Effector CD8-positive, alpha-beta T cell (primary cell): ENCODE measurements at places on chromosomes 1 and 21.
A peak's percentile ranks its signal among the peaks of the same experiment; 100 is the strongest.

- no peak for DNase-seq
Measured at GRCh38 chr1:26582836-26583460, 53.4 kb downstream of the RPS6KA1 start.

- DNase-seq, result no peak
Measured at GRCh38 chr1:63865561-63865960, 91.7 kb downstream of the ROR1 start.

DNA sequence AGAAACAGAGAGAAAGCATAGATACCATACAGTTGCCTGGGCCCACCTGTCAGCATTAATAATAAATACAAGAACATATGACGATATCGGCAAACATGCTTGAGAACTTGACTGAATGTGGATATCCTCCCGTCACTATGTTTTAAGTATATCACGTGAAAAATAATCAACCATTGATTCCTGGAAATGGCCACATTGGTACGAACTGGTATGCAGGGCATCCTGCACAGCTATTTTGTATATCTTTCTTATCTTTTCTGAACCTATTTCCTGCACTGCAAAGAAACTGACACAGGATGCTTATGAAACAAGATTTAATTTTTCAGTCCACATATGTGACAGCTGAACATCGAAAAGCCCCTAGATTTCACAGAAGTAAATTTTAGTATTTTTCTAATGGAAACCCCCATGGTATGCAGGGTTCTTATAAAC is 22.8 kb upstream of the RGS1 start:
- no peak for DNase-seq

DNA sequence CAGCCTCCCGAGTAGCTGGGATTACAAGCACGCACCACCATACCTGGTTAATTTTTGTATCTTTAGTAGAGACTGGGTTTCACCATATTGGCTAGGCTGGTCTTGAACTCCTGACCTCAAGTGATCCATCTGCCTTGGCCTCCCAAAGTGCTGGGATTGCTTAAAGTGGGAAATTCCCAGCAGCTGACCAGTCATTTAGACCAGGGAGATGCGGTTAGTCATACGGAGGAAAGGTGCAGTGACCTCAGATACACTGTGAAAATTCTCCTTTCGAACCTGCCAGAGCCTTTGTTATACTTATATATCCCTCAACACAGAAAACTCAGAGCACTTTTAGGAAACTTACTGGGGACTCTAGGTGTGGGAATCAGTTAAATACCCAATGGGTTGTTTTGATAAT is 39.6 kb downstream of the MAP10 start:
- no peak for DNase-seq

GRCh38 chr1:239843541-239843940 is 248.1 kb upstream of the FMN2 start:
- DNase-seq, result no peak

DNA sequence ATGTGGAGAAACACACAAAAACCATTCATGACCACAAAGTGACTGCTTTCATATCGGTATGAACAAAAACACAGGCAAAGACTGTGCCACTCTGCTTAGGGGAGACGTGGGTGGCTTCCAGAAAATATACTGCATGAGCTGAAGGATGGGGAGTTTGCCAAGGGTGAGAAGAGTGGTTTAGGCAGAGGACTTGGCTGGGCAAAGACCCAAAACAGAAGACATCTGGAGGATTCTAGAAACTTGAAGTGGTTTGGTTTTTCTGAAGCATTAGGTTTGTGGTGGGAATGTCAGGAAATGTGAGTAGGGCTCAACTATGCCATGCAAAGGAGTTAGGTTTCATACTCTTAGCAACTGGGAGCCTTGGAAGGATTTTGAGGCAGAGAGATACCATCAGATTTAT is 26.6 kb upstream of the DNM3 start:
- DNase-seq, result no peak

- DNase-seq, result no peak
Measured at GRCh38 chr1:185017338-185017737, 28.0 kb upstream of the RNF2 start.

DNA sequence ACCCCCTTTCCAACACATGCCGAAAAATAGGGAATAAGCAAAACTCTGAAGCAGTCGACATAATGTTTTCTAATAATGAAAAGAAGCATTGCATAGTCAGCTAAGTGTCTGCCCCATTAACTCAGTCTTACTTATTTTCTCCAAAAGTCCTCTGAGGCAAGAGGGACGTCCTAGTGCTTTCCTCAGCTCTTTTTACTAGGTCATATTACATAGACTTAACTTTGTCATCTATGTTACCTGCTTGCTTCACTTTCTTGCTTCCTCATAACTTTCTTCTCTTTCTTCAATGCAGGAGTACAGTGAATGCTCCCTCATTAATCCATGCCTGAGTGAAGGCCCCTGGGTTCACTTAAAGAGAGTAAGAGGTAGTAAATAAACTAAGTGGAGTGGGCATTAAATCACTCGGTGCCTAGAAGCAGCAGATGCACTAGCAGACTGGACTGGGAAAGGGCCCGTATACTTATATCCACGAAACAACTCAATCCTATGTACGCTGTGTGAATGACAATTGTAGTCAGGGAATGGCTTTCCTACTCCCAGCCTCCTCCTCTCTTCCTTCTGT is 210.5 kb upstream of the SPAG17 start:
- DNase-seq, result no peak

DNA sequence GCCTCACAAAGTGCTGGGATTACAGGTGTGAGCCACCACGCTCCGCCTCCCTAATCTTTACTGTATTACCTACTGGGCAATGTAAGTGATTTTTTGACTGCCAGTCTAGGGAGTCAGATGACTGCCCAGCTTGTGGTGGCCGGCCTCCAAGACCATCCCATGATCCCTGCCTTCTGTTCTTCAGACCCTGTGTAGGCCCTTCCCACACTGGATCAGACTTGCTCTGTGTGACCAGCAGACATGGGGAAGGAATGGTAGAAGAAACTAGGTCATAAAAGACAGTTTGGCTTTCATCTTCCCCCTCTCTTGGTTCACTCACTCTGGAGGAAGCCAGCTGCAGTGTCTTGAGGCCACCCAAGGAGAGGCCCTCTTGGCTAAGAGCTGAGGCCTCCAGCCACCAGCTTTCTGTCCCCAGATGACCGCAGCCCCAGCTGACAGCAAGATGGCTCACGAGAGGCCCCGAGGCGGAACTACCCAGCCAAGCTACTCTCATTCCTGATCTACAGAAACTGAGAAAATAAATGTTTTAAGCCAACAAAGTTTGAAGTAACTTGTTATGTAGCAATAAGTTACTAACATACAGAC is 14.5 kb upstream of the CBR3 start:
- DNase-seq, result no peak

- no peak for DNase-seq
Measured at GRCh38 chr1:16083486-16083885, 10.0 kb upstream of the FAM131C start.

GRCh38 chr21:43741423-43742096 is 22.6 kb downstream of the PDXK start:
- DNase-seq, result no peak

DNA sequence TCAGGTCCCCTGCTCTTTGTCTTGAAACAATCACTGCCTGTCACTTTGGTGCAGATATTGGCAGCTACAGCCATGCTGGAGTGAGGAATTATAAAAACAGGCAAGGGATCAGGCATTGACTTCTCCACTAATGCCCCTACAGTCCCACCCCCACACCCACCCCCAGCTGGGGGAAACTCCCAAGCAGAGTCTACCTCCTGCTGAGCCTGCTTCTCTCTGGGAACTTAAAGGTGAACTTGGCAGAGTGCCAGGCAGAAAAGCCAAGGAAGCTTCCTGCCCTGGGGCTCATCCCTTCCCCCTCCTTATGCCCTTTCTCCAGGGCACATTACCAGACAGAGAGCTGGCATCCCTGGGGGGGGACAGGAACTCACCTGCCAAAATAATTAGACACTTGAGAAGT is 6.7 kb downstream of the NCMAP start:
- DNase-seq, result no peak

DNA sequence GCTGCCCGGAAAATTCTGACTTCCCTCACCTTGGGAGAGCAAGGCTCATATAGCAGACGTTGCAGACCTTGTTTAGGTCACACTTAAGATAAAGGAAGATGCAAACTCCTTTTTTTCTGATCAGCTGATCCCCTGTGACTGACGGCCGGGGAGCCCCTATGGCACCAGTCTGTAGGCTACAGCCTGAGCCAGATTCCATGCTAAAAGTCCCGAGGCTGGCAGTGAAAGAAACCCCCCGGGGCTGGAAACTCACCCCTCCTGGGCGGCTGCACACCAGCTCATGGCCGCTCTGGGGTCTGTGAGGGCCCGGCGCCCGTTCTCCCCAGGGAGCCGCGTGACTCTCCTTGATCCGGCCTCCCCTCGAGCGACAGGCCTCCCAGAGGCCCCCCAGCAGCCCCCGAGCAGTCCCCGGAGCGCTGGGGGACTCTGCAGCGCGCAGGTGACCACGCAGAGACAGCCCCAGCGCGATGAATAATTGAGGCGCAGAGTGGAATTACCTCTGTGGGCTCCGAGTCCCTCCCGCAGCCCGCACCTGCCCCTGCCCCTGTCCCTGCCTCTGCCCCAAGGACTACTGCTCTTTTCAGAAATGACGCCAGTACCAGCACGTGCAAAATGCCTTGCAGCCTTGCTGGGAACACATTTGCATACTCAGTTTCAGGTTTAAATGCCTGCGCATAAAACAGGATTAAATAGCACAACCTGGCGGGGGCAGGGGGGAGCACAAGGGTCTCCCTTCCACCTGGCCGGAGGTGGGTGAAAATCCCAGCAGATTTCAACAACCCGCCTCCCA is 62.6 kb upstream of the CLDN14 start:
- DNase-seq, result no peak

DNA sequence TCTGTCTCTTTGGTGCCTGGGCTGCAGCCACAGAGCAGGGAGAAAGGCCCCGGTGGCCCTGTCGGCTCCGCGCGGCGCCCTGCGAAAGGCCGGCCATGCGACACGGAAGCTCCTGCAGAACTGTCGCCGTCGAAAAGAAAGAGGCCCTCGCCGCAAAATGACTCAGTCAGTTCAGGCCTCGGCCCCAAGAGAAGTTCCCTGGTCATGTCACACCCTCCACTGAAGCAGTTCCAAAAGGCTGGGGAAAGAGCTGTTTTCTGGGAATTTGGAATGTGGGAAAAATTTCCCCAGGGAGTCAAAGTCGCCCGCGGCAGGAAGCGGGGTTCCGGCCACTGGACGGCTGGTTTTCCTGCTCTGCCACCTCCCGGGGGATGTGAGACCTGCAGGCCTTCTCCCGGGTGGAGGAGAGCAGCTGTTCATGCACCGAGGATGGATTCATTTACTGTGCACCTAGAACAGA is 115.8 kb upstream of the ZNF678 start:
- DNase-seq, result no peak

DNA sequence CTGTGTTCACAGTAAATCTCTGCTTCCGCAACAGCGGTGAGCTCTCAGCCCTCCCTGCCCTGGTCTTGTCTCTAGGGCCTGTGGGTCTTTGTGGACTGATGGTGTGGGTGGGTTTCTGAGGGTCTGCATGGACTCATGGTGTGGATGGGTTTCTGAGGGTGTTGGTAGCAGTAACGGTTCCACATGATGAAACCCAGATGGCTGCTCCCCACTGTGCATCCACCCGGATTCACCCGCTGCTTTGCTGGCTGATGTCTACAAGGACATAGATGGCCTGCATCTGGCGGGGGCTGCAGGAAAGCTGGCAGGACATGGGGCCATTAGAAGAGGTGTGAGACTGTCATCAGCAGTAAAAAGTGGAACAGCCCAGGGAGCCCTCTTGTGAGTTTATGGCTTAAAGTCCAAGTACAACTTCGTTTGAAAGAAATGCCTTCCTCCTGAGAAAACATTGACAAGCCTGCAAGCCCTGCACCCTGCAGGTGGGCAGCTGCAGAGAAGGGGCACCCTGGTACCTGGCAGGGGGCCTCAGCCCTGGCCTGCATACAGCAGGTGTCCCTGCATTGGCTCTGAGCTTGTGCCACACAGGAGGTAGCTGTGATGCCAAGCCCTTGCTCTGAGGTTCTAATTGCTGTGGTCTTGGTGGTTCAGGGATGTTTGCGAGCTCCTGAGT is 156.9 kb upstream of the COL6A1 start:
- DNase-seq, result no peak

GRCh38 chr1:100530880-100531487 is 7.0 kb upstream of the GPR88 start:
- DNase-seq, result no peak

GRCh38 chr1:244768804-244769203 is 66.7 kb upstream of the COX20 start:
- no peak for DNase-seq

DNA sequence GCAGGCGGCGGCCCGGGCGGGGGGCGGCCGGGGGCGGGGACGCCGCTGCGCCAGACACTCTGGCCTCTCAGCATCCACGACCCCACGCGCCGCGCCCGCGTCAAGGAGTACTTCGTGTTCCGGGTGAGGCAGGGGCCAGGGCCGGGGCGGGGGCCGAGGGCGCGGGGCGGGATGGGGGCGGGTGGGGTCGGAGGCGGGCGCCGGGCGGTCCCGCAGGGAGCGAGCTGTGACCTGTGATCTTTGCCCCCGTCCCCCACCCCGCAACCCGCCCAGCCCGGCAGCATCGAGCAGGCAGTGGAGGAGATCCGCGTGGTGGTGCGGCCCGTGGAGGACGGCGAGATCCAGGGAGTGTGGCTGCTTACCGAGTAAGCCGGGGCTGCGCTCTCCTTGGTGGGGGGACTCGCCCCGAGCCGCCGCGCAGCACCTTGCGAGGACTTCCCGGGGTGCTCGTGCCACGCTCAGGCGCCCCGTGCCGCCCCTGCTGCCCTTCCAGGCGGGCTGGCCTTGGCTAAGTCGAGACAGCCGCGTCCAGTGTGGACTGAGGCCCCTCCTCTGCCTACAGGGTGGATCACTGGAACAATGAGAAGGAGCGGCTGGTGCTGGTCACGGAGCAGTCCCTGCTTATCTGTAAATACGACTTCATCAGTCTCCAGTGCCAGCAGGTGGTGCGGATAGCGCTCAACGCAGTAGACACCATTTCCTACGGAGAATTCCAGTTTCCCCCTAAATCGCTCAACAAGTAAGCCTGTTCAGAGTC is 514 bp downstream of the TPRG1L start:
- DNase-seq, result peak; percentile 45

DNA sequence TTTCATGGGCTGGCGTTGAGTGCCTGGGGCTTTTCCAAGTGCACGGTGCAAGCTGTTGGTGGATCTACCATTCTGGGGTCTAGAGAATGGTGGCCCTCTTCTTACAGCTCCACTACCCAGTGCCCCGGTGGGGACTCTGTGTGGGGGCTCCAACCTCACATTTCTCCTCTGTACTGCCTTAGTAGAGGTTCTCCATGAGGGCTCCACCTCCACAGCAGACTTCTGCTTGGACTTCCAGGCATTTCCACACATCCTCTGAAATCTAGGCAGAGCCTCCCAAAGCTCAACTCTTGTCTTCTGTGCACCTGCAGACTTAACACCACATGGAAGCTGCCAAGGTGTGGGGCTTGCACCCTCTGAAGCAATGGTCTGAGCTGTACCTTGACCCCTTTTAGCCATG is 82.1 kb downstream of the CCDC18 start:
- DNase-seq, result no peak
